ENCODE measurements at places on chromosomes 3 and 15.

- DNase-seq = no peak
Observed at GRCh38 chr3:153756816-153757215, 364.4 kb upstream of the ARHGEF26 start.

DNA sequence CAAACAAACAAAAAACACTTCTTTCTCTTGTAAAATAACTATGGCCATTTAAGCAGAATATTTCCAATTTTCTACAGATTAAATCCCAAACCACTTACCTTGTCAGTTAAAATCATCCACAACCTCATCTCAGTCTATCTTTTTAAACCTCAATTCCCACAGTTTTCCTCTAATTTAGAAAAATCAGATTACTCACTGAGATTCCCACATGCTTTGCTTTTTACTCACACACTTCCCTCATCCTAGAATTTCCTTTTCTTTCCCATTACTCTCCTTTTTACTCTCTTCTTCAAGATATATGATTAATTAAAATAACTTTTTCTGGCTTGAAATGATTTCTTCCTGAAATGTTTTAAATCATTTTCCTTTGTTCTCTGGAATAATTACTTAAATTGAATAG lies 790.7 kb downstream of the ROBO1 start:
- DNase-seq = no peak

DNA sequence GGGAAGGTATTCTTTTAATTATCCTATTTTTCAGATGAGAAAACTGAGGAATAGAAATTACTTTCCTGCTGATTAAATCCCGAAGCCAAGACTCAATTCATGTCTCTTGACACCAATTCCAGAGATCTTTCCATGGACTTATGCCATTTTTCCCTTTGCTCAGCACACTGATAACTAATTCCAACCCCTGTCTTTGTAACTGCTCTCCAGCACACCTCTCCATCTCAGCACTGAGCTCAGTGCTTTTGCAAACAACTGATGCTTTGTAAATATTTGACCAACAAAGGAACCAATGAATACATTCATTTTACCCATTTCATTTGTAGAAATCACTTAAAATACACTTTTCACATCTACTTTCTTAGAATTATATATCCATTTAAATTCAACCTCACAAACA lies 249.1 kb downstream of the IL5RA start:
- no peak for DNase-seq

- DNase-seq = no peak
Observed at GRCh38 chr15:40137303-40138200, 23.3 kb upstream of the BUB1B start.

DNA sequence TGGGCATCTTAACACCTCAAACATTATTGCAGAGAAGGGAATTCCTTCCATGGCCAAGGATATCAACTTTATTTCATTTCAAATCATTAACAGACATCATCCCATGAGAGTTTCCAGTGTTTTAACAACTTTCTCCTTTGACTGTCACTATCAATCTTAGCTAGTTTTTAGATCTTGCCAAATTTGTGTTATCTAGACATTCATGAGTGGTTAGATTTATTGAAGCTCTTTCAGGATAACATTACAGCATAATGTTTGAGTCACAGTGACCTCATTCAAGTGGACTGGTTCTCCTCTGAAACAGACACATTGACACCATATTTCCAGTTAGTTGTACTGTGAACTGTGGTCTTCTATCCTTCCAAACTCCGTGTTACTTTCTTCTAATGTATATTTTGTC lies 8.6 kb upstream of the TNFAIP8L3 start:
- no peak for DNase-seq

- no peak for DNase-seq
Observed at GRCh38 chr3:141352262-141352984, 15.9 kb upstream of the ZBTB38 start.

GRCh38 chr15:49015896-49016295 lies 30.4 kb downstream of the SECISBP2L start:
- DNase-seq = no peak

GRCh38 chr15:61115679-61116078 lies 113.4 kb downstream of the RORA start:
- DNase-seq = no peak

GRCh38 chr3:135134684-135135075 lies 339.6 kb downstream of the EPHB1 start:
- DNase-seq = no peak

GRCh38 chr3:62688050-62688449 lies 187.2 kb downstream of the CADPS start:
- DNase-seq = no peak

GRCh38 chr3:140440446-140440845 lies 237.4 kb upstream of the TRIM42 start:
- no peak for DNase-seq

DNA sequence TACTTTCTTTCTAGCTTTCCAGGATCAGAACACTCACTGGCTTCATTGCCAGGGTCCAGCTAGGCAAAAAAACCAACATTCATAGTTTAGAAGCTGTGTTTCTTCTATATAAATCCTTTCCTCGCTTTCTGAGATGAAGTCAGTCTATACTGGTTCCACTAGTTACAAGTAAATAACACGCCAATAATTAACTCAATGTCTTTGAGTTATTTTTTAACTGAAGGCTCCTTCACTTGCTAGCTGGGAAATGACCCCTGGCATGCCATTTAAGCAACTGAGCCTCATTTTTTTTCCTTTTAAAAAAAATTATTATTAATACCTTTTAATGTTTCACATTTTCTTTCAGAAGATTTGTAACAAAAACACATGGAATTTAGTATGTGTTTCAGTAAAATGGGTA lies 2.1 kb upstream of the CCDC174 start:
- no peak for DNase-seq

DNA sequence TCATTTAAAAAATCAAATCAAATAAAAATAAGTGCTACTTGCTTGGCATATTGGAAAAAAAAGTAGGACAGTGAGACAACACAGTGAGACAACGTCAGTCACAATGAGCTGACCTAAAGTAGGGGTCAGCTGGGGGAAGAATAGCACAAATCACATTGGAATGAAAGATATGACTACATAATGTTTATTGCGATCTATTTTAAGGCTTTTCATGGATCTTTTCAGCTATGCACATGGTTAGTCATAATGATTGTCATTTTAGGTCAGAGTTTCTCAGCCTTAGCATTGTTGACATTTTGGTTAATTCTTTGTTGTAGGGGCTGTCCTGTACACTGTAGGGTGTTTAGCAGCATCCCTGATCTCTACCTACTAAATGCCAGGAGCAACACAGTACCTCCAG lies 44.5 kb downstream of the CMSS1 start:
- DNase-seq = no peak

DNA sequence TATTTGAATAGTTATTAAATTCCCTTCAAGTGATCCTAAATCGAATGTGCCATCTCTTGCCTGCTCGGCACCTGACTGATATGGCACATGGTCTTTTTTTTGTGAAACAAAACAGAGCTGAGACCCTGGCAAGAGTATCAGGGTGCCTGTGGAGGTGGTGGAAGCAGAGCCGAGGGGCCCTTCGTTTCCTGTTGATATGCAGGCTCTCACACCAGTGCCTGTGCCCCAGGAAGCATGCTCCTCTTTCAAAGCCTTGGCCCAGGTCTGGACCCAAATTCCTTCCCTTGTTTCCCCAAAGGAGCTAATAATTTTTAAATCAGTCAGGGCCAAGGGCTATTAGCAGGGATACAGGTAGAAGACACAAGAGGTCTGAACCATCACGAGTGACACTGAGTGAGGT lies 21.5 kb upstream of the MRPS22 start:
- DNase-seq = no peak

- no peak for DNase-seq
Observed at GRCh38 chr15:73344056-73344455, 24.7 kb downstream of the HCN4 start.

DNA sequence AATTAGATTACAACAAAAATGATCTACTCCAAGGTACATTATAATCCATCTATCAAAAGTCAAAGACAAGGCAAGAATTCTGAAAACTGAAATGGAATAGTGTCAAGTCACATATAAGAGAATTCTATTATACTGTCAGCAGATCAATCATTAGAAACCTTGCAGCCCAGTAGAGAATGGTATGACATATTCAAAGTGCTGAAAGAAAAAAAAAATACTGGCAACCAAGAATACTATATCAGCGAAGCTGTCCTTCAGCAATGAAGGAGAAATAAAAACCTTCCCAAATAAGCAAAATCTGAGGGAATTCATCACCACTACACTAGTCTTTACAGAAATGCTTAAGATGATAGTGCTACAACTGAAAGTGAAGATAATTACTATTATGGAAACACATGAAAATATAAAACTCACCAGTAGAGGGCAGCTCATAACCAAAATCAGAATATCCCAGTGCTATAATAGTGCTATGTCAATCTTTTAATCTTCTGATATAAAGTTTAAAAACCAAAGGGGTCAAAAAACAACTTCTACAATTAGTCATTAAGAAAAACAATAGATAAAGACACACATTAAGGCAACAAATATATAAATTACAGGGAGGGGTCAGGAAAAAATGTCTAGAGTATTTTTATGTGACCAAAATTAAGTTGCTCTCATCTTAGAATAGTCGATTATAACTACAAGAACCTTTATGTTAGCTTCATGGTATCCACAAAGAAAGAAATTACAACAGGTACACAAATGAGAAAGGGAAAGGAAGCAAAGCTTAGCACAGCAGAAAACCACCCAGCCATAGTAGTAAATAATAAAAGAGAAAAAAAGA lies 190.7 kb upstream of the CNTN6 start:
- no peak for DNase-seq

Measured in NCI-H1092 (cell line).